OCI-M1 (cell line): ENCODE measurements at places on chromosomes 13 and 19.
A peak's percentile ranks its signal among the peaks of the same experiment; 100 is the strongest.

GRCh38 chr13:32153056-32153455 lies 121.5 kb downstream of the FRY start:
- DNase-seq: no peak

DNA sequence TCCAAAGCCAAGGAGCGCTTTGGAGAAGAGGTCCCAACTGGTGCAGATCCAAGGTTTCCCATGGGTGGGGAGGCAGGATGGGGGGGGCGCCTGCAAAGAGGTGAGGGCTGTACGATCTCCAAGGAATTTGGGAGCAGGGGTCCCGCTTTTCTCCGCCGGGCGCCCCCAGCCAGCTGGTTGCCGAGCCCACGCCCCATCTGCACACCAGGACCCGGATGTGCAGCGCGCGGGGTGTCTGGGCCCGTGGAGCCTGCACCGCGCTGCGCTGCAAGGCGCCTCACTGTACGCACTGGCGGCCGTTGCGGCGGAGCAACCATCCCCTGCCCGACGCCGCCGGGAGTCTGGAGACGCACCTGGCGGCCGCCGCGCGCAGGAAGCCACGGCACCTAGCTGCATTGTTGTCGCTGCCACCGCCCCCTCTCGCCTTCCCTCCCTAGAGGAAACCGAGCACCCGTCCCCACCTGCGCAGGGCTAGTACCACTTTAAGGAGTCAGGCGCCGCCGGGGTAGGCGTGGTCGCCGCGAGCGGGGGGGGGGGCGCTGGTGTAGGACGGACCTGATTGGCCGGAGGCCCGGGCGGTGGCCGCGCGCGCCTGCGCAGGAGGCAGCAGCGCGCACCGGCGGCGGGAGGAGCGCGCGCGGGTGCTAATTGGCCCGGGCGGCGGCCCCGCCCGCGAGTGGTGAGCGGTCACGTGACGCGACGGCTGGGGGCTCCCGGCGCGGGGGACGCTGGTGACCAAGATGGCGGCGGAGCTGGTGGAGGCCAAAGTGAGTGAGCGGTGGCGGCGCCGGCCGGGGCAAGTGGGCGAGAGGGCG lies at the start of gene PIAS4:
Gene PIAS4, plus strand, starts transcription at position 716 of the 815 bp plus-strand sequence. Its CDS starts 25 bp downstream, at position 741.
- DNase-seq: peak; percentile 94

GRCh38 chr13:27963491-27963890 lies 5.6 kb downstream of the CDX2 start:
- DNase-seq: no peak

- peak; percentile 83 for DNase-seq
Observed at GRCh38 chr13:50611117-50611781, 232.2 kb downstream of the DLEU7 start.

GRCh38 chr13:109695402-109696190 lies 90.8 kb downstream of the IRS2 start:
- no peak for DNase-seq

DNA sequence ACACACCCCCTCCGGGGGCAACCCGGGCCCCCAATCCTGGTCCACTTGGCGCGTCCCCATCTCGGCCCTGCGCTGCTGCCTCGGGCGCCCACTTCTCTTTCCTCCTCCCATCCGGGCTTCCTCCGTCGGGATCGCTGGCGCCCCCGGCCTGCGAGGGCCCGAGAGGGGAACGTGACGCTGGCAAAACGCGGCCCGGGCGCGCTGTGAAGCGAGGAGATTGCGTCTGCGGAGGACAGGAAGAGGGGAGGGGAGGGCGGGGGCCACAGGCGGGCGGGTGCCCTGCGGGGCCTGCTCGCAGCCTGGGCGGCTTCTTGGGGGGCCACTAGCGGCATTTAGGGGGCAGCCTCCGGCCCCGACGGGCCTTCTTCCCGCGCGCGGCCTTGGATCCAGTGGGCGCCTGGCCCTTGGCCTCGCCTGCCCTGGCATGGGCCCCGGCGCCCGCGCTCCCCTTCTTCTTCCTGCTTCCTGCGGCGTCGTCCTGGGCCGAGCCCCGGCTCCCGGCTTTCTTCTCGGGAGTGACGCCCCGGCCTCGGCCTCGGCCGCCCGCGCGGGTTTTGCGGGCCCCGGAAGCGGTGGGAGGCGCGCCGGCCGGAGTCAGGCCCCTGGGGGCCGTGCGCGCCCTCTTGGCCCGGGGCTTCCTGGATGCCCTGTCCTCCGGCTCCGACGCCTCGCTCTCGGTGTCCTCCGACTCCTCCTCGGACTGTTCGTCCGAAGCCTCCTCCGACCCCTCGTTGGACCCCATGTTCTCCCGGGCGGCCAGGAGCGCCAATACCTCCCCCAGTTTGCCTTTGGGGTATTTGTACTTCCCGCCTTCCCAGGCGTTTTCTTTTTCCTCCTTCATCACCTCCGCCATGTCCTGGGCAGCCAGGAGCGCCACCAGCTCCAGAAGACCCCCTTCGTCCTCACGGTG lies 2.2 kb downstream of the PNMA8B start:
- no peak for DNase-seq

- DNase-seq: no peak
Observed at GRCh38 chr13:53788286-53788685, 759.7 kb downstream of the OLFM4 start.

GRCh38 chr19:35293808-35294207 lies 1.8 kb downstream of the MAG start:
- no peak for DNase-seq

DNA sequence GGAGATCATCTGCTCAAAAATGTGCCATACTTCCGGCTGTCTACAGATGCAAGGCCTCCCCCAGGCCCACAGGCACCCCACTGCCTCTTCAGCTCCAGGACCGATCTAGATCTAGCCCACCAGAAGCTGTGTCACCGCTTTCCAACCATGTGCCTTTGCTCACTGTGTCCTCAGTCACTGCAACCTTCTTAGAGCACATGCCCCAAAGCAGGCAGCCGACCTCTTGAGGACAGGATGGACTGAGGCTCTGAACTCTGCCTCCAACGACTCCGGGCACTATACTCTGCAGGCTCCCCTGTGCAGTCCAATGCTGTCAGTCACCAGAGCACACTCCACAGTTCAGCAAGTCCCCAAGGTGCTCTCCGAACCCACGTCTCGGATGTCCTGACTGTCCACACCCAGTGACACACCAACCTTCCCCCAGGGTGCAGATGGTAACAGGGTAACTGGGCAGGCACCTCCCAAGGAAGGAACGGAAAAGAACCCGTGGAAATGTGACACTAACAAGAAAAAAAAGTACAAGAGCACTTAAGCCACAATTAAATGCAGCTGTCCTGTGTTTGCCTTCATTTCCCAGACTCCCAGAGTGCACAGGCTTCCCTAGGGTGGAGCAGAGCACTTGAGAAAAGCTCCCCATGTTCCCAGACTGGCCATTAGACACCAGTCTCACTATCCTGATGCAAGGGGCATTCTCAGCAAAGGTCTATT lies 4.8 kb downstream of the STK24 start:
- peak; percentile 44 for DNase-seq

GRCh38 chr13:35025314-35025713 lies 83.2 kb downstream of the NBEA start:
- DNase-seq: no peak

DNA sequence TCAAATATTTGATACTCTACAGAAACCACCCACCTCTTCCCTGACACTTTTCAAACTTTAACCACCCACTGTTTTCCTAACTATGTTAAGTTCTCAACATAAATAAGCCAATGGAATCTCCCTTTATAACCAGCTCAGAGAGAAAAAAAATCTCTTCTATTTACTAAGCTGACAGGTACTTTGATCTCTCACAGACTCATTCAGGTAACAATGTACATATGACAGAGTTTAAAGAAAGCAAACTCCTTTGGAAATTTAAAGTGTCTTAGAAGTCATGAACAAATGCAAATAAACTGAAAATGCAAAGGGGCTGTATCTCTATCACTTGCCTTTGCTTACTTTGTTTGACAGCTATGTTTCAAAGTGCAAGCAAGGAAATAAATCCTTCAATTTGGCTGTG lies 109.3 kb downstream of the KLF12 start:
- DNase-seq: no peak

DNA sequence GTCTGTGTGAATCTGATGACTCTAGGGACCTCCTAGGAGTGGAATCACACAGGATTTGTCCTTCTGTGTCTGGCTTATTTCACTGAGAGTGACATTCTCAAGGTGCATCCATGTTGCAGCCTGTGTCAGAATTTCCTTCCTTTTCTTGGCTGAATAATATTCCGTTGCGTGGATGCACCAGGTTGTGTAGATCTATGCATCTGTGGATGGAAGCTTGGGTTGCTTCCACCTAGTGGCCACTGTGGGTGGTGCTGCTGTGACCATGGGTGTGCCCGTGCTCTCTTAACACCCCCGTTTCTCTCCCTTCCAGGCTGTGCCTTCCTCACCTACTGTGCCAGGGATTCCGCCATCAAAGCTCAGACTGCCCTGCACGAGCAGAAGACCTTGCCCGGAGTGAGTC lies 26.2 kb downstream of the CELF5 start:
- peak; percentile 30 for DNase-seq

DNA sequence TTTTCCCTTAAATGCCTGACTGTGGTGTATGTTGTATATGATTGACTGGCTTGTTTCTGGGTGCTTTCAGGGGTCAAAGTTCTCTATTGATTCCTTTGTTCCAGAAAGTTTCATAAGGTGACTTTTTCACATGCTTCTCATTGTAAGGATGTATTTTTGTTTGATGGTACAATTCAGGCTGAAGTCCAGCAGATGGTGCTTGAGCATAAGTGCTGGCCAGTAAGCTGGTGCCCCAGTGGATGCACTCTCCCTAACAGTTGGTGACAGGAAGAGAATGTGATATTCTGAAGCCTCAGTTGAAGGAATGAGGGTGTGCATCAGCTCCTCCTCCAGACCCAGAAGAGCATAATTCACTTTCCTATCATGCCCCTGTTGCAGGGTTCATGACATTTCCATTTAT lies 1941.6 kb upstream of the PRR20A start:
- peak; percentile 37 for DNase-seq

DNA sequence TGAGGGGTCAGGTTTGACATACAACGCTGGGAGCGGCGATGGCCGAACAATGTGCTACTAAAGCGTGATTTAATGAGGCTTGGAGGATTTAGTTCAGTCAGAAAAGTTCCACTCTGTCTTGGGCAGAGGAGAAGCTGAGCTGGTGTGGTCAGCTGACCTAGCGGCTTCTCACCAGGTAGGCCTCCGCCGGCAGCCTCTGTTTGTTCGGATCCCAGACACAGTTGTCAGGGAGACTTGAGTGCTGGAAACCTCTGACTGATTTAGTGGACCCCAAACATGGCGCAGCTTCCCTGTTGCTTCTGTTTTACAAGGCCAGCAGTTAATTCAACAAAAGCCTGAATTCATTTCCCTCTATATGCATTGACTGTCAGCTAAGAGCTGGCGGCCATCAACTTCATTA lies 36.5 kb upstream of the OLFM4 start:
- no peak for DNase-seq

- no peak for DNase-seq
Observed at GRCh38 chr19:41895745-41896580, 13.0 kb downstream of the ARHGEF1 start.

GRCh38 chr19:13066226-13066625 lies 36.4 kb downstream of the LYL1 start:
- DNase-seq: peak; percentile 35

GRCh38 chr13:23637829-23638228 lies 67.6 kb downstream of the TNFRSF19 start:
- DNase-seq: no peak

DNA sequence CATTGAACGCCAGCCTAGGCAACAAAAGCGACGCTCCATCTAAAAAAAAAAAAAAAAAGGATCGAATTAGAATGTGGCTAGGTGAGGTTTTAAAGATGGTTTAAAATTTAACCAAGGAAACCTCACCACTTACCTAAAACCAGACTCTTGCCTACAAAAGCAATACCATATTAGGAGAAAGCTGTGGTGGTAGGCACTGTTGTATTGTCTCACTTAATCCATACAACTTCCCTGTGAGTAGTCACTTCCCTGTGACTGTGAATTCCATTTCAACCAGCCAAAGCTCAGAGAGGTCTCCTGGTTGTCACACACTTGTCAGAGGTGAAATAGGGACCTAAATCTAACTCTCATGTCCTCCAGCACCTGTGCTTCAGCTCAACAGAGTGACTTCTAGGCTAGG lies 15.4 kb downstream of the SHISA2 start:
- DNase-seq: no peak

GRCh38 chr19:46189971-46190888 lies 39.3 kb upstream of the IGFL1 start:
- peak; percentile 62 for DNase-seq

- no peak for DNase-seq
Observed at GRCh38 chr19:40539070-40539469, 37.6 kb upstream of the SHKBP1 start.

DNA sequence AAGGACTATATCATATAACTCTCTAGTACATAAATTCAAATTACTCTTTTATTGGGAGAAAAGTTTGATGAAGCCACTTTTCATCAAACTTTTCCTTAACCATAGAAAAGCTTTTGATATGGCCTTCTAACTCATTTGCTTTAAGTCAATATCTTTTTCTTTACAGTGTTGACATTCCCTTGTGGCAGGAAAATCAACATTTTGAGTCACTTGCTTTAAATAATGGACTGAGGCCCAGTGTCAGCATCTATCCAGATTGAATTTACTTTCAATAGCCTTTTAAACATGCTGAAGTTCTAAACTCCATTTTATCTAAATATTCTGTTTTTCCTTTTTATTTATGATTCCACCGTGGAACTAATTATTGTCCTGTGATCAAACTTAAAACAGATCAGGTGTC lies 62.7 kb downstream of the PCDH9 start:
- DNase-seq: no peak
